ENCODE measurements at places on chromosomes 4 and X.

DNA sequence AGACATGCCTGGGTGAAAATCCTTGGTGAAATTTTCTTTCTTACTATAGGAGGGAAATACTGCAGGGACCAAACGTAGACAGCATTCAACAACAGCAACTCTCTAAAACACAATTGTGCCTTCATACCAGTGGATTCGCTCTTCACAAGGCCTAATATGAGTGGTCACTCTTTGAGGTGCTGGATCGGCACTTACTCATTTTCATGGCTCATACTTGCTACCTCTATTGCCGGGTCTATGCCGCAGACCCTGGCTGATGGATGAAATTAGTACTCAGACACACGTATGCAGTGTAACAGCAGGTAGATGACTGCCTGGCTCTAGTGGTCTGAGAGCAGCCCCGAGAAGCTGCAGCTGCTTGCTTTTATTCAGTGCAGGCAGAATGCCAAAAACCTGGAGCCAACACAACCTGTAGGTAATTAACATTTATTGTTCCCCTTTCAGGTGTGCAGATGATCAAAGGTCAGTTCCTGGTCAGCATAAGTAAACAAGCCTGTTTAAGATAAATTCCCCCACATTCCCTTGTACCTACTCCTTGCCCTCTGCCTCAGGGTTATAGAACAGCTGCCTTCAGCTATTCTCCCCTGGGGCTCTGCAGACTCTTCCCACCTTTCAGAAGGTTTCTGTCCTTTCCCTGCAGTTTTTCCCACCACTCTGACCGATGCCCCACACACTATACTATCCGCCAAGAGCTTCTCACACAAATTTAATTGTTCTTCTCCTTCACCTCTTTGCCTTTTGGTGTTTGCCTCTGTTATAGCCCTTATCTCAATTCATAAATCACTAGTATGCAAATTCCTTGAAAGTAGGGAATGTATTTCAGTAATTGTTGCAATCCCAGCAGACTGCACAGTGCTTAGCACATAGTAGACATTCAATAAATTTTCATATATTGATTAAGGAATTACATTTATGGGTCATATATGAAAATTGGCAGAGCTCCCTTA, 210.0 kb downstream of the SPANXN3 start:
- no peak for DNase-seq

DNA sequence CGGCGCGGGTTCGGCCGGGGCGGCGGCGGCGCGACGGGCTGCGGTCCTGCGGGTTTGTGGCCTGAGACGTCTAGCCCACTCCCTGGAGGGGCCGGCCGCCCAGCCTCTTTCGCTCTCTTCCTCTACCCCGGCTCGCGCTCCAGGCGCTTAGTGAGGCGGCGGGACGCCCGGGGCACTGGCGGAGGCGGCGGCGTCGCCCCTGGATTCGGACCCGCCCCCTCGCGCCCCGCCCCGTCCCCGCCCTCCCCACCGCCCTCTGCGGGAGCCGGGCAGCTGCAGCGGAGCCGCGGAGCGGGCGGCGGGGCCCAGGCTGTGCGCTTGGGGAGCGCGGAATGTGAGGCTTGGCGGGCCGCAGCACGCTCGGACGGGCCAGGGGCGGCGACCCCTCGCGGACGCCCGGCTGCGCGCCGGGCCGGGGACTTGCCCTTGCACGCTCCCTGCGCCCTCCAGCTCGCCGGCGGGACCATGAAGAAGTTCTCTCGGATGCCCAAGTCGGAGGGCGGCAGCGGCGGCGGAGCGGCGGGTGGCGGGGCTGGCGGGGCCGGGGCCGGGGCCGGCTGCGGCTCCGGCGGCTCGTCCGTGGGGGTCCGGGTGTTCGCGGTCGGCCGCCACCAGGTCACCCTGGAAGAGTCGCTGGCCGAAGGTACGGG, at the start of gene BMP2K:
Gene BMP2K, plus strand, starts transcription at position 272 of the 650 bp plus-strand sequence. Its CDS starts 194 bp downstream, at position 466.
- peak; percentile 82 for DNase-seq

GRCh38 chr4:153448003-153448731, 18.0 kb upstream of the TMEM131L start:
- no peak for DNase-seq

DNA sequence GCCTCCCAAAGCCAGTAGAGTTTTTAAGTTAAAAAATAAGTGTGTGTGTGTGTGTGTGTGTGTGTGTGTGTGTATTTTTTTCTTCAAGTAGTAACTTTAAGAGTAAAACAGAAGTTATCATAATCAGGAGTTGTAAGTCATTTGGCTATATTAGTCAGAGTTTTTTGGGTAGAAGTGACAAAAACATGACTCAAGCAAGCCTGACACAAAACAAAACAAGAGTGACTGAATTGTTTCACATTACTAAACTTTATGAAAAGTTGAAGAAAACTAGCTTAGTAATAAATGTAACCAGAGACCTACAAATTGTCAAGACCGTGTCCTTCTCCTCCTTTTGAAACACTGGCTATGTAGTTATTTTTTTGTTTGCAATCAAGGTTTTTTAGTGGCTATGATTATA, 738.0 kb upstream of the PITX2 start:
- DNase-seq = no peak

DNA sequence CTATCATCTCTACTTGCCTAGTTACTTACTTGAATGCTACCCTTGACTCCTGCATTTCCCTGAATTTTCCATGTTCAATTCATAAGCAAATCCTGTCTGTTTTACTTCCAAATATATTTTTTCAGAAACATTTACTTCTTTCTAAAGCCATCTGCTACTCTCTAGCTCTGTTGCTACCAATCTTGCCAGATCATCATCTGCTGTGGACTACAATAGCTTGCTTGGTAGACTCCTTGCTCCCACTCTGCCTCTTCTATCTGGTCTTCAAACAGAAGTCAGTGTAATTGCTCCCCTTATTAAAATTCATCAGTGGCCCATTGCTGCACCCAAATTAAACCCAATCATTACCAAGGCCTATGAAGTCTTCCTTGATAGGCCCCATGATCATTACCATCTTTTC, 151.6 kb upstream of the HPGD start:
- no peak for DNase-seq

DNA sequence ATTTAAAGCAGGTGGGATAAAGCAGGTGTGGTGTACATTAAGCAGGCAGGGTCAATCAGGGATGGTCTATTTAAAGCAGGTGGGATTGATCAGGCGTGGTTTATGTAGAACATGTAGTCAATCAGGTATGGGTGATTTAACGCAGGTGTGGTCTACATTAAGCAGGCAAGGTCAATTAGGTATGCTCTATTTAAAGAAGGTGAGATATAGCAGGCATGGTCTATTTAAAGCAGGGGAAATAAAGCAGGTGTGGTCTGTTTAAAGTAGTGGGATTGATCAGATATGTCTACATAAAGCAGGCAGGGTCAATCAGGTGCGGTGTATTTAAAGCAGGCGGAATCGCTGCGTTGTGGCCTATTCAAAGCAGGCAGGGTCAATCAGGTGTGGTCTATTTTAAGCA, 88.6 kb upstream of the MXRA5 start:
- no peak for DNase-seq

Measured in CD4-positive, alpha-beta T cell treated with Interleukin-10 for 1 hour (primary cell).